ENCODE measurements at places on chromosomes 5 and 9.
A peak's percentile ranks its signal among the peaks of the same experiment; 100 is the strongest.

GRCh38 chr9:91820949-91821880 is 128.8 kb downstream of the ROR2 start:
- DNase-seq, result no peak

DNA sequence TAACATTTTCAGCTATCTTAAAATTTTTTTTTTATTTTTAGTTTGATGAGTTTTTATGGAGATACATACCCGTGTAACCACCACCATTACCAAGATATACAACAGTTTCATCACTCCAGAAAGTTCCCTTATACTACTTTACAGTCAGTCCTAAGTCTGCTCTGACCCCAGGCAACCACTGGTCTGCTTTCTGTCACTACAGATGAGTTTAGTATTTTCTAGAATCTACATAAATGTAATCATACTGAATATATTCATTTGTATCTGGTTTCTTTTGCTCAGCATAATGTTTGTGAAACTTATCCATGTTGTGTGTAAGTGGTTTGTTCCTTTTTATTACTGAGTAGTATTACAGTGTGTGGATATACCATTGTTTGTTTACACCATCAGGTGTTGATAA is 127.8 kb downstream of the GAS1 start:
- no peak for DNase-seq

GRCh38 chr9:86944796-86945727 is 2.2 kb downstream of the GAS1 start:
- DNase-seq, result no peak

- no peak for DNase-seq
Measured at GRCh38 chr9:111870774-111871498, 25.7 kb upstream of the UGCG start.

- peak; percentile 24 for DNase-seq
Measured at GRCh38 chr9:37370968-37371563, 51.4 kb upstream of the GRHPR start.

- DNase-seq, result no peak
Measured at GRCh38 chr9:110432253-110432652, 94.6 kb upstream of the TXNDC8 start.

Data from CD4-positive, alpha-beta T cell treated with Interferon gamma for 1 hour (primary cell).